Thymus (tissue), 14 donors: ENCODE measurements at places on chromosomes 16 and 17. TPM values are rescaled to one million over a fixed set of nuclear protein-coding genes. Genes with fewer than 3 reads are reported as not detected.

DNA sequence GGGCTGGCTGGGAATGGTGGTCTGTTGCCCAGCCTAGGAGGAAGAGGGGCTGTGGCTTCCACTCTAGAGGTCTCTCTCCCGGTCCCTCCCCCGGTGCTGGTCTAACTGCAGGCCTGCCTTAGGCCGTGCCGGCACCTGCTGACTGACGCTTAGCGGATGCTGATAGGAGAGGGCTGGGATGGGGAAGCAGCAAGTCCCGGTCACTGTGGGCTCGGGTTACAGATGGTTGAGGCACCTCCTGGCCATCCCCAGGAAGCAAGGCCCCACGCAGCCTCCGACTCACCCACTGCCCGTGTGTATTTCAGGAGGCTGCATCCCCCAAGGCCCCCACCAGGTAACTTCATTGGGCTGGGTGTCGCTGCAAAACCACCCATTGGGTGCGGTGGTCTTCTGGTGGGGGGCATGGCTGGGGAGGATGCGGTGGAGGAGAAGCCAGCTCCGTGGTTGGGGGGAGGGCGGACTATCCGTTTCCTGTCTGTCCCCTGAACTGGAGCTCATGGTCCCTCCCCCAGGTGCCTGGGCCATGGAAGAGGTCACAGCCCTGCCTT, 278.9 kb downstream of the SEC14L1 start:
- no peak for DNase-seq

The ACSM5 gene
- 0.33 TPM for total RNA-seq

The LYRM9 gene
- 3.8 TPM for total RNA-seq

DNA sequence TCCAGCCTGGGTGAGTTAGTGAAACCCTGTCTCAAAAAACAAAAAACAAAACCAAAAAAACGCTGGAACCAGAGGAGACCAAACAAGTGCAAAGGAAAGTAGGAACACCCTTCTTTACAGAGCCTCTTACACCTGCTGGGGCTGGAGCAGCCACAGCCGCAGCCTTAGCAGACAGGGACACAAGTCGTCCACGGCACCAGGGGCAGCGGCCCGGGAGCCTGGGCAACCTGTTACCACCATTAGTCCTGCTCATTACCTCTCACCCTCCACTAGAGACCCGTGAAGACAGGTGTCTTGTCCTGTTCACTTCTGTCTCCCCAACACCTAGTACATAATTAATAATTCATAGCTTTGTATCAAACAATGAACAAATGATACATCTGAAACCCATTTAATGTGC, 83.6 kb downstream of the C16orf78 start:
- no peak for DNase-seq
